ENCODE measurements at places on chromosomes 3 and 15. TPM values are rescaled to one million over a fixed set of nuclear protein-coding genes. Genes with fewer than 3 reads are reported as not detected.

DNA sequence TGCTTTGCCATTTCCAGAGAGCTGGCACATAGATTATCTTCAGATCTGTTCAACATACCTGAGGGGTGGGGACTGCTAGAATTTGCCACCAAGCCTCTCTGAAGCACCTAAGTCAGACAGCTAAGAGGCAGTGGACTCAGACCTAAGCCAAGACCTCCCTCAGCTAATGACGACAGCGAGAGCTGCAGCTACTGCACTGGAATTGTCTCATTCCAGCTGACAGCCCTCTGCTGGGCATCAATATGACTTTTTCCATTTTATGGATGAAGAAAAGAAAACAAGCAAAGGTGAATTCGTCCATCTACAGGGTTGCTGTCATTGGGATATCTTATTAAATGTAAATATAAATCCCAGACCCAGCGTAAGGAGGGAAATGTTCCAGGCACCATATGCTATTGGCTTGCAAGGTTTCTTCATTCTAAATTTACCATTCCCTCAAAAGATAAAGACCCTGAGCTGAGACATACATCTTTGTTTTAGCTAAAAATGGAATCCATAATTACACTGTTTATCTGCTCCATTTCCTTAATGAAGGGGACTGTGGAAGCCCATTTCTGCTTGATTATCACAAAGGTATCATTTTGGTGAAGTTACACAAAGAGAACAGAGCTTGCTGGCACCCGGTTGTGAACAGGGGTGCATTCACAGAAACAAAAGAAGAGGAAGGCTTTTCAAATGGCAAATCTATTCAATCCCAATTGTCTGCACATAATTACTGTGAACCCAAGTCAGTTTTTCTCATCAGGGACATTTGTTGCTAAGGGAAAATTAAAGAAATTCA, 85.5 kb upstream of the LRTM1 start:
- H3K4me1 ChIP-seq, result no peaks in the 10 kb centered on the region
- H3K36me3 ChIP-seq, result no peaks in the 10 kb centered on the region
- H3K27me3 ChIP-seq, result no peaks in the 10 kb centered on the region
- no peak for DNase-seq
- H3K4me3 ChIP-seq, result no peak overlapping the region

GRCh38 chr3:29279286-29279685, 1.6 kb upstream of the RBMS3 start:
- H3K4me3 ChIP-seq, result no peak overlapping the region
- H3K27ac ChIP-seq, result peak overlapping the region; percentile 9
- no peak for DNase-seq
- H3K36me3 ChIP-seq, result no peaks in the 10 kb centered on the region

DNA sequence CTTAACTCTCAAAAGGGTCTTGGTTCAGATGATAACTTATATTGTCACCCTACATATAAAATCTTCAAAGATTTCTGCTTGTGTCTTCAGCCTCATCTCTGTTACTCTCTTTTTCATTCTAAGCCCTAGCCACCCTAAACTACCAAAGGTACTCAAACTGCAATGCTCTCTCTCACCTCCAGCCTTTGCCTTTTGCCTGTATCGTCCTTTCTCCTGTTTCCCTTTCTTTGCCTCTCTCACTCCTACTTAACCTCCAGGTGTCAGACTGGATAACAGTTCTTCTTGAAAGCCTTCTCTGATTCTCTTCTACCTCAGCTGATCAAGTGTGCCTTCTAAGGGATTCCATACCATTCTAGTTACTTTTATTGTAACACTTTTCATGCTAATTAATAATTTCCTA, 149.8 kb downstream of the SERPINI1 start:
- DNase-seq, result no peak
- H3K36me3 ChIP-seq, result no peaks in the 10 kb centered on the region
- no peaks in the 10 kb centered on the region for H3K27me3 ChIP-seq
- H3K27ac ChIP-seq, result no peak overlapping the region

The PLS1 gene
- total RNA-seq, result 1.6 TPM

The AMOTL2 gene
- 83.2 TPM for total RNA-seq

The SPSB4 gene
- not detected for total RNA-seq
